ENCODE measurements at places on chromosomes 4 and X.

DNA sequence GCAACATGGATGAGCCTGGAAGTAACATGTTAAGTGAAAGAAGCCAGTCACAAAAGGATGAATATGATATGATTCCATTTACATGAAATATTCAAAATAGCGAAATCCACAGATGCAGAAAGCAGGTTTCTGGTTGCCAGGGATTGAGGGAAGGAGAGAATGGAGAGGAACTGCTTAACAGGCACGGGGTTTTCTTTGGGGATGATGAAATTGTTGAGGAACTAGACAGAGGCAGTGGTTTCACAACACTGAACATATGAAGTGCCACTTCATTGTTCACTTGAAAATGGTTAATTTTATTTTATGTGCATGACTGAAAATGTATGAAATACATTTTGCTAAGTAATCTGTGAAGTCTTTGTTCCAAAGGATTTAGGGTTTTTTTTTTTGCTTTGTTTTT is 182.5 kb upstream of the TBL1X start:
- no peak for DNase-seq

GRCh38 chr4:59455751-59456150 is 1744.4 kb upstream of the ADGRL3 start:
- no peak for DNase-seq

DNA sequence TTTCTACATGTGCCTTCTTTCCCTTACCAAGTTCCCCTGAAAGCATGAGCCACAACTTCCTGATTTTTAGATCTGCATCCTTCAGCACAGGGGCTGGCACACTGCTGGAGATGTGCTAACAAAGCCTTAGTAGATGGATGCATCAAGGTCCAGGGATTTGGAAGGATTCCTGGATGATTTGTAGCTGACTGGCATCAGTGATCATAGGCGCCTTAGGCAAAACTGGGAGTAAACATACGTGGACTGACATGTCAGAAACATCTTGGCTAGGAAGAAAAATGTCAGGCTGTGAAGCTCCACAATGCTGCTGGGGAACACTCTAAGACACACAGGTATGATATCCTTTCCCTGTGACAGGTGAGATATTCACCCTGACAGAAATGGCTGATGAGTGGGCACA is 156.4 kb downstream of the AMELX start:
- no peak for DNase-seq

GRCh38 chr4:22410645-22411247 is 105.1 kb downstream of the ADGRA3 start:
- no peak for DNase-seq

DNA sequence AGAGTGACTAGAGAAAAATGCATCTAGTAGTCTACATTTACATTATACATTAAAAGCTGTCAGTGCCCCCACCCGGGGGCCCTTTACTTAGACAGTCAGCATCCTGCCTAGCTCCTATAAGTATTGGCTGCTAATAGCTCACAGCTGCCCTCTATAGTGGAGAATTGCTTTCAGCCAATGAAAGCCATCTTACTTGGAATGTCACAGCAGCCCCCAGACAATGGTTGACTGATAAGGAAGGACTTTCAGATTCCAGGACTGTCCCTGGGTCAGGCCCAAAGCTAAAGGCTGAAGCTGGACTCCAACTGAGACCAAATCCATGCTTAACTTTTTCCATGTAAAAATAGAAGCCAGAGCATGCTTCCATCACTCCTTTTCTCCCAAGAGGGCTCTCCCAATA is 196.9 kb downstream of the ANKRD50 start:
- no peak for DNase-seq

- no peak for DNase-seq
These were observed 96.5 kb downstream of the NYX start for GRCh38 chrX:41543668-41544067.

DNA sequence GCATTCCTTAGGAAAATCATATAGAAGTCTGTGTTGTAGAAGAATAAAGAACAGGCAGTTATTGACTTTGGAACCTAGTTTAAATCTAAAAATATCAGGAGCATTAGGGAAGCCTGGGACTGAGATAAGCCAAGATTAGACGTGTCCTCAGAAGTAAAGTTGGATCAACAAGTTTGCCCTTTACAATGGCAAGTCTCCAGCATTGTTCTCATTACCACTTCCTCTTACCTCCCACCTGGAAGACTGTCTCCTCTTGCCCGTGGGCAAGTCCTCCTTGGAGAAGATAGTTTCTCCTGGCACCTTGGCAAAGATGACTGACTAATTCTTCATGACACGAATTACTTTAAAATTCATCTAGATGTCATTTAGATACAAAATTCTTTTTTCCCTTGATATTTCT is 37.8 kb downstream of the CNKSR2 start:
- DNase-seq: no peak

DNA sequence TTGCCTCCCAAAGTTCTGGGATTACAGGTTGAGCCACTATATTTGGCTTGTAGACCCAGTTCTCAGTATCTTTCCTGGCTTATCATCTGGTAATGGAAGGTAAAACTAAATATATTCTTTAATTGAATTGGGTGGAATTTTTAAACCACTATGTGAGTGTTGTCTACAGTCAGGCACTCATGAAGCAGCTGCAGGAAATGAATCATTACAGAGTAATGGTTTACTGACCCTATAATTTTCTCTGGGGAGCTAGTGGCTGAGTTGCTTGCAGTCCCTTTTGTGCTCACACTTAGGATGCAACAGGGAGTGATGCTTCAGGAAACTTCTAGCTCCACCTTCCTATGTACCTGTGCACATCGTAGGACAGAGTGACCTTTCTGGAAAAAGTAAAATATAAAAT is 4.1 kb upstream of the UGT2B7 start:
- no peak for DNase-seq

- DNase-seq: no peak
These were observed 141.3 kb upstream of the MAOA start for GRCh38 chrX:43514820-43515219.

GRCh38 chr4:14176613-14177012 is 549.1 kb upstream of the BOD1L1 start:
- DNase-seq: no peak

DNA sequence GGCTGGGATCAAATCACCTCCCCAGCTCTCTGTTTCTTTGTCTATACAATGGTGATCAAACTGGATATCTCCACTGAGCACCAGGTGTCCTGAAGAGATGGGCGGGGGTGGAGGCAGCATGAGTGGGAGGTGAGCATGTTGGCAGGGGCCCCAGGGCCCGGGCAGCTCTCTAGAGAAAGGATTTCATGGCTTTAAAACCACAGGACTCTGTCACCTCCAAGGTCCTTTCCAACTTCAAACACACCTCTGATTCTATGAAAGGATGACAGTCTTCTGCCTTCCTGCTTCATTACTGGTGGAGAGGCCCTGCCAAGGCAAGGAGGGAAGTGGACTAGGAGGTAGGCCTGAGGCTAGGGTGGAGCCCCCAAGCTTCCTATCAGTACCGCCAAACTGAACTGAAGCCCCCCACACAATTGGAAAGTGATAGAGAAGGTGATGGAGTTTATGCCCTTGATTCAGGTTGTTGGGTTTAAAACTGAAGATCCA is 38.6 kb downstream of the TRIM2 start:
- no peak for DNase-seq

DNA sequence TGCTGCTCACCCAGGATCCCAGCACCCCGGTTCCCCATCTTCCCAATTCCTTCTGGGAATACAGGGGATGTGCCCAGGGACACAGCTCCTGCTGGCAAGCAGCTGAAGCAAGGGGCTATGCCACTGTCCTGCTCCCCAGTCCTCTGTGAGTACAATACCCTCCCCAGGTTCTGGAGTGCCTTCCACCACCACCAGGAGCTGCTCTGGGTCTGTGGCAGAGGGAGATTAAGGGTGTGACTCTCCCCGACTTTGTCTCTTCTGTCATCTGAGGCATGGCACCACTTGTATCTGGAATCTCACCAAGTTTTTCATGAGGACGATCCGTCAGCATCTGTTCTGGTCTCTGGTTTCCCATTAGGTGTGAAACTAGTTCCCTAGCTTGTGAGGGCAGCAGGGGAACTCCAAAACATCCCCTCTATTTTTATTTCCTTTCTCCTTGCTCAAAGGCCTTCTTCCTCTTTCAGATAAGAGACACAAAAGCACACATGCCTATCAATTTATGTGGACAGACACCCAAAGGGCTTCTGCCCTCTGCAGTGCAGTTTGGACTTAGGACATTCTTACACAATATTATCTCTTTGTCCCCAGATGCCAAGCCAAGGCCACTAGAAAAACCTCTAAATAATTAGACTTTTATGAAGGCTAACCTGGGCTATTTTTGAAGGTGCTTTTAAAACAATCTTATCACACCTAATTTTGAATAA is 26.8 kb downstream of the MGST2 start:
- DNase-seq: no peak

GRCh38 chrX:153769158-153769864 is 5.3 kb downstream of the PLXNB3 start:
- DNase-seq: no peak

DNA sequence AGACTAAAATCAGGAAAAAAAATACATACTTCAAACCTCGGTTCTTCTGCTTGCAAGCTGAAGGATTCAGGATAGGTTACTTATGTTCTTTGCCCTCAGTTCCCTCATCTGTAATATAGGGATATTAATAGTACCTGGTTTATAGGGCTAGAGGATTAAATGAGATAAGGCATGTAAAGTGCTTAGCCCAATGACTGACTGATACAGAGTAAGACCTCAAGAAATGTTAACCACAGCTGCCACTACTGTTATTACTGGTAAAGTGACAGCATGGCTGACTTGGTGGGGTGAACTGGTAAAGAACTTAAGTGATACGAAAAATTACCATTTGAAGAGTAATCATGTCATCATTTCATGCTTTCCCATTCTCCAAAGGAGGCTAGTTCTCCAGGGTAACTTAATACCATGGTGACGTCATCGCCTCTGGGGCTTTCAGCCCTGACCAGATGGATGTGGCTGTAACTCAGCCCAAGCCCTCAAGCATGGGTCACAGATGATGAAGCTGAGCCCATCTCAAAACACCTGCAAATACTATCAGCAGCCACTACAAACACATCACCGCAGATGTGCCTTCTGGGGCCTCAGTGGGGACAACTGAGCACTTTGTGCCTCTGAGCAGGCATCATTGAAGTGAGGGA is 44.5 kb upstream of the SCML1 start:
- no peak for DNase-seq

- DNase-seq: no peak
These were observed 78.9 kb downstream of the IL21 start for GRCh38 chr4:122541996-122542395.

DNA sequence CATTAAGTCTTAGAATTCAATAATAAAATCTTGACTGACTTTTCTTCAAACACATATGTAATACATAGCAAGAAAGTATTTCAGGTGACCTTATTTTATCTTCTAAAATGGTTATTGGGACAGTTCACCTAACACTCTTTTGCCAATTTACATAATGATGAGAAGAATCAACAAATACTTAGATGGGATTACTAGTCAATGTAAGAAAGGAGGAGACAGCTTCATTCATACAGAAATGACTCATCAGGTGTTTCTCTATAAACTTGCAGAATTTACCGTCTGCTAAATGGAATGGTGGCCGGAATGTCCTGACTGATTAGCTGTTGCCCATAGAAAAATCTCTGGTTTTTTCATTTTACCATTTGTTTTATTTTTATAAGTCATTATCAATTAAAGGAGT is 115.0 kb upstream of the ETNPPL start:
- no peak for DNase-seq

GRCh38 chr4:5824635-5825034 is 68.3 kb downstream of the CRMP1 start:
- DNase-seq: no peak

- no peak for DNase-seq
These were observed 19.3 kb downstream of the KLF3 start for GRCh38 chr4:38683276-38683675.

DNA sequence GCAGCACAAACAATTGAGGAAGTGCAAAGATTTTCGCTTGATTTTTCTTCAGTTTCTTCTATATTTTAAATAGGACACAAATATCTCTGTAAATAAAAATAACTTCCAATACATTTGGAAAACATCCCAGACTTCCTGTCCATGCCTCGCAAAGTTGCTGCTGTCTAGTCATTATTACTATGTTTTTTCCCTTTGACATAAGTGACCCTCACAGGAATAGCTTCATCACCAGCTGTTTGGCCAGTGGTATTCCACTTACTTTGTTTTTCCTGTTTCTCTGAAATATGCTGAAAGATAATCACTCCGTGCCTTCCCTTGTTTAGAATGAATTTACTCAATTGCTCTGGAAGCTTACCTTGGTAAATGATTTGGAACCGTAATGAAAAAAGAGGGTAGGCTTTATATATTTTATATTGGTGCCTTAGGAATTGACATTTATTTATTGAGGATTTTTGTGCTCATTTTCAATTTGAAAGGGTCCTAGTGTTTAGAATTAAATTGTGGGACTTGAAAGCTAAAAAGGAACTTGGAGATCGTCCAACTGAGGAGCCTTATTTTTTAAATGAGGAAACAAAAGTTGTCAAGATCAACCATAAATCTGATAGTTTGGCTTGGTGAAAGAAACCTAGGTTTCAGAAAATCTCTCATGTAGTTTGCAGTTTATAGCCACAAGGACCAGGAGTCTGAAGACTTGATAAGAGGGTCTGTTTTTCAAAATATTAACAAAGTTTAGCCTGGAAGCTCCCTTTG is 65.6 kb downstream of the CDKL5 start:
- DNase-seq: no peak

- no peak for DNase-seq
These were observed 15.9 kb downstream of the RELL1 start for GRCh38 chr4:37670249-37670648.

DNA sequence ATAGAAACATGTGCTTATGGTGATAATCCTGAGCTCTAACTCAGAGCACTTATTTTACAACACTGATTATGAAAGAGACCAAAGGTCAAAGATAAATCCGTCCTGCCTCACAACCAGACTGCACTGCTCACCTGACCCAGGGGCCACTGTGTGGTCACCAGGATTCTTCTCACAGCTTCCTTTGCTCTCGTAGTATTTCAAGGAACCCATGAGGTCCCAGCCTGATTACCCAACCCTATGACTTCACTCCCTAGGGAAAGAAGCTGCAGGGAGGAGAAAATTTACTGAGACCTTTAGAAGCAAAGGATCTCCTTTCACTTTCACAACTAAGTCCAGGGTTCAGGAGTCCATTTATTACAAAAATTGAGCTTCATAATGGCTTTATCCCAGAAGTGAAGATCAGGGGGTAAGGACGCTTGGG is 9.6 kb downstream of the SLC25A5 start:
- DNase-seq: no peak

DNA sequence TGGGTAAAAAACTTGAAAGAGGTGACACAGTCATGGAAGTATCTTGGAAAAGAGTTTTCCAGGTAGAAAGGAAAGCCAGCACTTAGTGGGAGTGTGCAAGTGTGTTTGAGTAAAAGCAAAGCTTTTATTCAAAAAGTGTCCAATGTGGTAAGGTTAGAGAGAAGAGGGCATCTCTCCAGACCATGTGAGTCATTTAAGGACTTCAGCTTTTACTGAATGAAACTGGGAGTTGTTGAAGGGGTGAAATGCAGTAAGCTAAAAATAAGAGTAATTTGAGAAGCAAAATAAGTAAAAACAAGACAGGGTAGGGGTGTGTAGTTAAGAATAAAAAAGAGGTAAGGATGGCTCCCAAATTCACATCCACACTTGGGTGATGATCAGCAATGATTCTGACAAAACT is 238.9 kb downstream of the SLC7A11 start:
- DNase-seq: no peak

GRCh38 chrX:38247051-38247450 is 26.4 kb upstream of the SRPX start:
- no peak for DNase-seq
